Calu3 (cell line): ENCODE measurements at places on chromosomes 1 and 21. TPM values are rescaled to one million over a fixed set of nuclear protein-coding genes. Genes with fewer than 3 reads are reported as not detected.

DNA sequence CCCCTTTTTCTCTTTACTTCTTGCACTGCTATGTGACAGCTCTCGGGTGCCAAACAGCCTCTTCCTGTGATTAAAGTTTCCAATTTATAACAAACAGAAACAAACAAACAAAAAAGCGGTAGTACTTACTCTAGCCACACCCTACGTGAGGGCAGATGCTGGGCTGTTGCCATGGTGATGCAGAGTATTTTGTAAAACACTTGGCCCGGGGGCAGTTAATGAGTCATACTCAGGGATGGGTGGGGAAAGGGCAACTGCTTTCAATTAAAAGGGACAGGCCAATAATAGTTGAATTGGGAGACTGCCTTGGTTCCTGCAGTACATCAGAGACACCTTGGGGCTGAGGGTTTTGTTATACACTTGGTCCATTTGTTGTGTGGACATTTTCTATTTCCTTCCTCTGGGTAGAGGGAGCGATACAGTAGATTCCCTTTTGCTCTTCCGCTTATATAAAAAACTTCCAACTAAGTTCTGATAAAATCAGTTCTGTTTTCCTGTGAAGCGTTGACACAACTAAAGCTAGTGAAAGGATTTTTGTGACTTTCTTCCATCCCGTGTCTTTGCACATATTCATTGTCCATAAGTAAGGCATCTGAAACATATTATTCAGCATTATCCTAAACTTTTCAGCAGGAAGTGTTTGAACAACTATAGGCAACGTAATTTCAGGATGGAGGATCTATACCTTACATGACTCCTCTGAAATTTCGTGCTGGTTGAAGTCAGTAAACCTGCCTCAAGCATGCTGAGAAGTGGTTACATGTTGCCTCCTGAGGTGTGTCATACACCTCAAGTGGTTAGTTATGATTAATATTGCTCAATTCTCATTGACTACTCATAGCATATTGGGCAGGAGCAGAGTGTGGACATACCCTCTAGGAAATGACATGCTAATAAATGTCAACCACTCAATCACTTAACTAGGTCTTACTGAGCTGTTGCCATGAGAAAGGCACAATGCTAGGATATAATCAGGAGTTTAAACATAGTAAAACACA, 36.7 kb upstream of the THEM4 start:
- DNase-seq, result peak; percentile 97

The IGSF3 gene
- total RNA-seq, result 13.2 and 15.3 TPM in 2 replicates

- no peak for DNase-seq
Measured at GRCh38 chr1:215523128-215523861, 43.8 kb upstream of the KCTD3 start.

DNA sequence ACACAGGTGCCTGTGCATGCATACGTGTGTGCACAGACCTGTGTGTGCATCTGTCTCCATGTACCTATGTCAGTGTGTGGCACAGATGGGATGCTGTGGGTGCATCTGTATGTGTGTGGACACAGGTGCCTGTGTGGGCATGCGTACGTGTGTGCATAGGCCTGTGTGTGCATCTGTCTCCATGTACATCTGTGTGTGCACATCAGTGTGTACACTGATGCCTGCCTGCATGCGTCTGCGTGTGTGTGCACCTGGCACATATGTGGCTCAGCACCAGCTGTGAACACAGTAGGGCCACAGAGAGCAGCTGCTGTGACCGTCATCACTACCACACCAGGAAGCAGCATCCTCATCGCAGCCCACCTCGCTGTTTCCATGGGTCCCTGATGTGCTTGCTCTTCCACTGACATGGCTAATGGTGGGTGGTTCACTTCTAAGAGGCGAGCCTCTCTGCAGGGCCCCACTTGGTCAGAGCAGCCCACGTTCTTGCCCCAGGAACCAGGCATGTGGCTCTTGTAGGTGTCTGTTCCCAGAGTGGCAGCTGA, 9.6 kb upstream of the SPATC1L start:
- DNase-seq, result no peak

GRCh38 chr1:112522621-112523020, 13.9 kb downstream of the WNT2B start:
- DNase-seq, result no peak

DNA sequence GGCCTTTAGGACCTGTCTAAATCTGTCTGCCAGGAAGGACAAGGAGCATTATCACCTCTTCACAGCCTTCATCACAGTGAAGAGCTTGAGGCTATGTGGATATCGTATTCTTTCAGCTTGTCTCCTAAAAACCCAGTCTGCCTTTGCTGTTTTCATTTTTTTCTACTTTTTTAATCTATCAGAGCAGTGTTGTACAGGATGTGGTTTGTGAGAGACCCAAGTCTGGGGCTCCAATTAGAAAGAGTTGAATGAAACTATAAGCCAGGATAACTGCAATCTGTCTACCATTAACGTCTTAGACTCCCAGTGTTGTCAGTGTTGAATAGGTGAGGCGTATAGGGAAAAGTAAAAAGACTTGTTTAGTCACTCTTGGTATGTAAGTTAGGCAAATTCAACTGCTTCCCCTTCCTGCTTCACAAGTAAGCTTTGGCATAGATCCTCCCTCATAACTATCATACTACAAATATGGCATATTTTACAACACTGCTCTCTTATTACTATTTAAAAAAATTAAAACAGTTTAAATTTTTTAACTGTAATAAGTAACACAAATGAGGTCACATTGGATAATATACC, 1225.8 kb upstream of the PRMT6 start:
- no peak for DNase-seq

DNA sequence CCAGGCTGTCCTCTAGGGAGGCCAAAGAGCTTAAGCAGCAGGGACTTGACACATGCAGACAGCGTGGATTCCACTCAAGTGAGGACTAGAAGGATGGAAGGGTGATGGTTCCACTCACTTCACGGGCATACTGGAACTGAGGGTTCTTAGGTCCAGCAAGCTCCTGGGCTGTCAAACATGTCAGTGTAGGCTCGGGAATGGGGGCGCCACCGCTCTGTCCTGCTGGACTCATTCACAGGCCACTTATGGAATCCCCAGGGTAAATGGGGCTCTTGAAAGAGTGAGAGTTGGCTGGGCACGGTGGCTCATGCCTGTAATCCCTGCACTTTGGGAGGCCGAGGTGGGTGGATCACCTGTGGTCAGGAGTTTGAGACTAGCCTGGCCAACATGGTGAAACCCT, 27.7 kb upstream of the CSF3R start:
- DNase-seq, result no peak

The CD244 gene
- total RNA-seq, result not detected in 2 replicates

DNA sequence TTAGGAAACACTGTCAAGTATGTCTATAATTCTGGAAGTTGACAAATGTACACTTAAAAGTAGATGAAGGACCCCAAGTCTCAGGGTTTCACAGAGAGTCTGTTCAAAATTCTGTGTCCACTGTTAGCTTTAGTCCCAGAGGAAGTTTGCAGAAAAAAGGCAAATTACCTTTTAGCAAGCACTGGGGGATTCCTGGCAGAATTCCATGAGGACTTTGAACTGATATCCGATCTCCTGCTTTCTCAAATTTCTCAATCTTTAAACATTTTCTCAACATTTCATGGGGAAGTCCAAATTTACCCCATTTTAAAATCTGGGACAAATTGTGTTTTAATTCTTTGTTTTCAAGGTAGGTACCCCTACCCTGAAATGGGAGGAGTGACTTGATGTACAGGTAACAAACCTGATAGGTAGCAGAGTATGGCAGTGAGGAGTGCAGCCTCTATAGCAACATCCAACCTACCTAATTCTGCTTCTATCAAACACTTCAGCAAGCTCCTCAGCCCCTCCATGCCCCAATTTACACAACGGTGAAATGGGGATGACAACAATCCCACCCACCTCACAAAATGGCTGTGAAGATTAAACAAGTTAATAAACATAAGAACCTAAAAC, 344.9 kb downstream of the OMA1 start:
- no peak for DNase-seq

- DNase-seq, result no peak
Measured at GRCh38 chr1:35111106-35111505, 31.9 kb downstream of the ZMYM1 start.

GRCh38 chr1:169133801-169134502, 27.5 kb downstream of the ATP1B1 start:
- no peak for DNase-seq

DNA sequence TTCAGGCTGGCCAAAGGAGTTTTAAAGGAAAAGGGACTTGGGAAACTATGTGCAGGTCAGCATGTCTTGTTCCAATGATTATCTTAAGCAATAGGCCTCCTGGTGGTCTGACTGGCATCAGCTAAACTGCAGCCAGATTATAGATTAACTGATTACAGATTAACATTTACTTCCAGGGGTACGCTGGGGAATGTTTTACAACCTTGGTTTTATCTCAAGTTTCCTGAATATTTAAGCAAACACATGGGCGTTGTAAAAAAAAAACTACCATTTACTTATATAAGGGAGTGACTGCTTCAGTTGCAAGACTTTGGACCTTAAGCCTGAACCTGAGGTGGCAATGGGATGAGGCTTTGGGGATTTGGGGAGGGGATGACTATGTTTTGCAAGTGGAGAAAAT, 600.6 kb upstream of the B3GALT2 start:
- peak; percentile 5 for DNase-seq

DNA sequence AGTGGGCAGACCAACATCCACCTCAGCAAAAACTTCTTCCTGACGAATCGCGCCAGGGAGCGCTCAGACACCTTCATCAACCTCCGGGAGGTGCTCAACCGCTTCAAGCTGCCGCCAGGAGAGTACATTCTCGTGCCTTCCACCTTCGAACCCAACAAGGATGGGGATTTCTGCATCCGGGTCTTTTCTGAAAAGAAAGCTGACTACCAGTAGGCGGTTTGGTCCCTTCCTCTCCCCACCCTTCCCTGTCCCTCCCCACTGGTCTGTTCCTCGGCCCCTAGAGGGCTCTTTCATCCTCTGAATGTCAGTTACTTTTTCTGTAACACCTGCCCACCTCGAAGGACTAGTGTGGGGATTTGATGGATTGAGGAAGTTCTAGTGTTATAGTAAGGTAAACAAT, 46.9 kb downstream of the CAPN2 start:
- no peak for DNase-seq

- DNase-seq, result peak; percentile 37
Measured at GRCh38 chr1:17759114-17759513, 4.0 kb downstream of the ACTL8 start.

The B3GALT2 gene
- total RNA-seq, result not detected in 2 replicates

- no peak for DNase-seq
Measured at GRCh38 chr1:184648160-184648855, 106.3 kb downstream of the EDEM3 start.

The LCE1B gene
- not detected in 2 replicates for total RNA-seq

DNA sequence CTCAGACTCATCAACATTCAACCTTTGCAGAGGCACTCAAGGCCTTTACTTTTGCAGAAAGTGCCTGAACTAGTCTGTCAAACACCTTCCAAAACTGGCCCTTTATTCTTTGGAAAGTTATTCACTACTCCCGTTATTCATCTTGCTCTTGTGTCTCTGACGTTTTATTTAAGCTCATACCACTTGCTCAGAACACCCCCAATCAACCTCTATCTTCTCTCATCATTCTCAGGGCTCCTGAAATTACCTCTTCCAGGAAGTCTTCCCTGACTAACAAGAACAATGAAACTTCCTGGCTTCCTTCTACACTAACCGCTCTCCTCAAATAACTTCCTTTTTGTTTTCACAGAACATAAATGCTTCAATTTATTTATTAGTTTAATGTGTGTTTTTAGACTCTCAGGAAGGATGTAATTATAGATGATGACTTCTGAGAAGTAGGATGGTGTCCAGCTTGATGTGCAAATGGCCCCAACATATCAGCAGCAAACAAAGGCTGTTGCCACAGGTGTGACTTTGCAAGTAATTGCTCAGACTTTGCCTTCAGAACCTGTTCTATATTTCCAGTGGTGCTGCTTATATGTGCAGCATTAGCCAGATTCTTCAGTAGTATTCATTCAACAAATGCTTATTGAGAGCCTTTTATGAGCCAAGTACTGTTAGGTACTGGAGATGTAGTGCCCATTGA, 22.8 kb upstream of the BATF3 start:
- DNase-seq, result no peak

The FALEC gene
- 0.71 TPM in 1 of 2 replicates, not detected in the other for total RNA-seq

DNA sequence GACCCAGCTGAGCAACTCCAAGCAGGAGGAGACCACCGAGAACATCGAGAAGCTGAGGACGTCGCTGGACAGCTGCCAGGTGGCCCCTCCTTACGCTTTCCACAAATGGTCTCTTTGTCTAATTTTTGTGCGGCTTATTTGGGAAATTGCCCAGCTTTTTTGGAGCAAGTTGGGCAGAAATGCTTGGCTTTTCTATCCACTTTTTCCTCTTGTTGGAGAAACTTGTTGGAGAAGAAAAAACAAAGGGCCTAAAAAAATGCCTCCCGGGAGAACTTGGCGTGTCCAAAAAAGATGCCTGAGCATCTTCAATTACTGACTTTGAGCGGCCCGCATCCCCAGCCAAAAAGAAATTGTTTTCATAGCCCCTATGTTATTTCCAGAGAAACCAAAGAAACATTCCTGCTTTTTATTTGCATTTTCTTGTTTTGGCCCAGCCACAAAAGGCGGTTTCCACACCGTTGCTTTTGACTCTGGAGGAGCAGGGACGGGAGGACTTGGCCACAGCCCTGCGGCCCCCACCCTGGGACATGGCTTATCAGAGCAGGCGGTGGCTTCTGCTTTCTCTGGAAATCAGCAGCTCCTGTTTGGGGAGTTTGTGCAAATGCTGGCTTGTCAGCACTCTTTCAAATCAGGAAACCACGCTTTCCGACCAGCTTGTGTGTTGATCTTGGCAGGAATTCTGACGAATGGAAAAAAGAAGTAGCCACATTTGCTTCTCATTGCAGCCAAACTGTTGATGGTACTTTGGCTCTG, 81.2 kb upstream of the EFHD2 start:
- no peak for DNase-seq

The C1orf141 gene
- not detected in 2 replicates for total RNA-seq

GRCh38 chr1:147541672-147542568, 619 bp downstream of the BCL9 start:
- peak; percentile 45 for DNase-seq

The FCGR3B gene
- total RNA-seq, result not detected in 2 replicates

DNA sequence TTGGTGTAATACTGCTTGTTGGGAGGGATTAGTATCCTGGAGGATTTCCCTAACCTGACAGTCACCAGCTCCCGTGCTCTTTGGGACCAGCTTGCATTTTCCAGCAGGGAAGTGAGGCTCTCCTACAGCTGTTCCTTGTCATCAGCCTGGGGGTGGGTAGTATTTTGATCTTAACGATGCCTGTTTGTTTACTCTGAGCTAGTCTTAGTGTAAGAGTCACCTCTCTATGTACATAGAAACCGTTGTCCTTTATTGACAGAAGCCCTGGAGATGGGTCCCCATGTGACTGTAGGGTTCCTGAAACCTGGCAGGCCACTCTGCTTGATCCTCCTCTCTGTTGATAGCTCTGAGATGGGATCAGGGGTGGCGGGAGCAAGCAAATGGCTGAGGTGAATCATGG, 58.0 kb downstream of the ACP6 start:
- no peak for DNase-seq

The LRRC38 gene
- total RNA-seq, result not detected in 2 replicates

DNA sequence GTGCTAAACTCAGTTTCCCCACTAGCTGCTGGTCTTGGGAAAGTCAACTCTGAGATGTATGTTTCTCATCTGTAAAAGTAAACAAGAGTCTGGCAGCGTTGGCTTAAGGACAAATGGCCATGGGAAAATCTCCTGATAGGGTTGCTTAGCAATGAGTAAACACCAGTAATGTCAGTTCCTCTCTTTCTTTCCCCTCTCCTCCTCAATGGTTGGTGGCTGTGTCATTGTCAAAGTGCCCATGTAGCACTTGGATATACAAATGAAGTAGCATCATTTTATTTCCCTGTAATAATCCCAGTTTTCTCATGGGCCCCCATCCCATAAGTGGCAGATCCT, 2.2 kb upstream of the FYB2 start:
- DNase-seq, result no peak

GRCh38 chr1:35726450-35727433, 8.1 kb upstream of the C1orf216 start:
- DNase-seq, result peak; percentile 49

The HES5 gene
- total RNA-seq, result not detected in 2 replicates
